ENCODE measurements at places on chromosomes 7 and 10.

GRCh38 chr7:99699946-99700345 is 20.1 kb upstream of the CYP3A5 start:
- DNase-seq = no peak

DNA sequence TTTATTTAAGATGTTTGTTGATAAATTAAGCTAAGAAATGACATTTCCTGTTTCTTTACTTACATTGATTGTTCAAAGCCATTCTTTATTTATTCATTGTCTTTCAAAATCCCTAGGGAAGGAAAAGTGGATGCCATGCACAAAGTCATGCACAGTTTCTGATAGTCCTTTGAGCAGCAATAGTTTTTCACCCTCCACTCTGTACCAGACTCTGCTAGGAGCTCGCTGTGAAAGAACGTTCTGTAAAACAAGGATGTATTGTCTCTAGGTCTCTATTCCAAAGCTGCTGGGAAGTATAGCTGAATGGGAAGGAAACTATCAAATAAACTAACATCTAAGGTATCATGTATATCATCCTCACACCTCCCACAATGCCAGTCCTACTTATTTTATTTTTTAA is 7.8 kb upstream of the NOC3L start:
- no peak for DNase-seq

DNA sequence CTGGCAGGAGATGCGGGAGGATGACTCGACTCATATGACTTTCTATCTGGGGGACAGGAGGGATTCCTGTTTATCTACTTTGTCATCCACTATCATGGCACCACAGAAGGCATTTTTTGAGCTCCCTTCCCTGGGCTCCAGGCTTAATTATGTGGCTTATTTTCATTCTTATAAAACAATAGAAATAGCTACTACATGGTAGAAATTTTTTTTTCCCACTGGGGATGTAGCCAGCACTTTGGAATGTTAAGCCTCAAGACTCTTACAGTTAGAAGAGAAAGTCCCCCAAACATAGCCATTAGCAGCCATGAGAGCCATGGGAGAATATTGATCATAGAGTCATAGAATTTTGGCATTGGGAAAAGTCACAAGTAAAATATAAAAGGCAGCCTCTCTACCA is 14.6 kb upstream of the FAM180A start:
- DNase-seq = no peak

GRCh38 chr10:49309691-49310411 is 10.9 kb downstream of the C10orf71 start:
- peak; percentile 10 for DNase-seq

- no peak for DNase-seq
Observed at GRCh38 chr7:265998-266850, 23.7 kb upstream of the FOXL3 start.

- no peak for DNase-seq
Observed at GRCh38 chr7:69820479-69821192, 222.4 kb downstream of the AUTS2 start.

DNA sequence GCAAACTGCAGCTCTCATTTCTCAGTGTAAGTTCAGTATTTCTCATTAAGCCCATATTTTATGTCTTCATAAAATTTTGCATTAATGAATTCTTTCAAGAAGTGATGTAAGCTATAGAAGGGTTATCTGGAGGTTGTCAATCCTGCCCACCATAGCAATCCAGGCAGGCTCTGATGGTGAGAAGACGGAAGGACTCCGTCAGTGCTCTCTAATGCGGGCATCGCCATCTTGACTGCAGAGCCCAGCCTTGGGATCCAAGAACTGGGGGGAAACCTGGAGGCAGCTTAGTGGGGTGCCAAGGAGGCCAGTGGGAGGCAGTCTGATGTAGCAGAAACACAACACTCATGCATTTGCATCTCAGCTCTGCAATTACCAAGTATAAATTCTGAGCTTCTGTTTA is 707.4 kb upstream of the NRP1 start:
- DNase-seq = no peak

DNA sequence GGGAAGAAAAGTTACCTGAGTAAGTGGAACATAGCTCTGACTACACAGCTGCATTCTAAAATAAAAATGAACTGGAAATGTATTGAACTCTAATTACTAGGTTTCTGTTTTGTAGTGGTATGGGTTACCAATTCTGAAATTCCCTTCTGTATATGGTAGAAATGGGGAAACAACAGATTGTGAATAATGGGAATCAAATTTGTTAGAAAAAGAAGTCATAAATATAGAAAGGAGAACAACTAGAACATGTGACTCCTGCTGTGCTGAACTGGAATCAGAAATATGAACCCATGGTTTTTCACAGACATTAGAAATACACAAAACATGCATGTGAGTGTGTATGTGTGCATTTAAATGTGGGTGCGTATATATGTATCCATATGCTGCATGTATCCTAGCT is 27.0 kb downstream of the MCMBP start:
- DNase-seq = no peak

DNA sequence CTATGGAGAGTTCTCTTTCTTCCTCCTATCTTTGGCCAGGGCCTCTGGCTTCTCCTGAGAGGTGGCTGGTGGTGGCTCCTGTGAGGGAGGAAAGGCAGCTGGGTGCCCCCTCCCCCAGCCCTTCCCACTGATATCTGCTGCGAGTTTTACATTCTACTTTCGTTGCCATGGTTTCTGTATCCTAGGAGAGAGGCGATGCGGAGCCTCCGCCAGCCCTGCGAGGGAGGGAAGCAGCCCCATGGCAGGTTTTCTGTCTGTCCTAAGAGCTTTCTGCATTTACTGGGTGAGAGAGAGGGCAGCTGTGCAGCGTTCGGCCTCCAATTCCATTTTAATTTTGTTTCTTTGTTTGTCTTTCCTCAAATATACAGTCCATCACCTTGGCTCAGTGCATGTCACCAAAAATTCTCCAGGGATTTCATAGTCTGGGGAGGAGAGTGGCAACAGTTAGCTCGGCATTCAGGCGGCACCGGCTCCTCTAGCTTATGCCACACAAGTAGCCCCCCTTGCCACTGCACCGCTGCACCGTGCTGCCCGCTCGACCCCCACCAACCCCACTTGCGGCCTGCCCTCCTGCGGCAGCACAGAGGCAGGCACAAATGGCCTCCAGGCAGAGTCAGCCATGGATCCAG is 20.4 kb downstream of the DNAJB12 start:
- peak; percentile 52 for DNase-seq

DNA sequence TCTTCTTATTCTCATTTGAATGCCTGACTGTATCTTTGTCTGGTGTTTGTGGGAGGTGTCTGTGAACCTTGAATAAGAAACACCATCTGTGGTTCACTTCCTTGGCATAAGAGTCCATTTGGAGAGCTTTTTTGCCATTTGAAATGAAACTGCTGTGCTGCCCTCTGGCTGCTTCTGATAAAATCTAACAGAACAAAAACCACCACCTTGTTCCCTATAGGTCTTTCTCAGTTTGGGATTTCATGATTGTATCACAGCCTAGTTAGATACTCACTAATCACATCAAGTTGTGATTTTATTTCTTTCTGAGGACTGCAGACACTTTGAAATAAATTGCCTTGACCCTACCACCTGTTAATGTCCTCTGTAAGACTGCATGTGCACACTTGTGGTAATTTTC is 102.7 kb upstream of the FAM13C start:
- no peak for DNase-seq

DNA sequence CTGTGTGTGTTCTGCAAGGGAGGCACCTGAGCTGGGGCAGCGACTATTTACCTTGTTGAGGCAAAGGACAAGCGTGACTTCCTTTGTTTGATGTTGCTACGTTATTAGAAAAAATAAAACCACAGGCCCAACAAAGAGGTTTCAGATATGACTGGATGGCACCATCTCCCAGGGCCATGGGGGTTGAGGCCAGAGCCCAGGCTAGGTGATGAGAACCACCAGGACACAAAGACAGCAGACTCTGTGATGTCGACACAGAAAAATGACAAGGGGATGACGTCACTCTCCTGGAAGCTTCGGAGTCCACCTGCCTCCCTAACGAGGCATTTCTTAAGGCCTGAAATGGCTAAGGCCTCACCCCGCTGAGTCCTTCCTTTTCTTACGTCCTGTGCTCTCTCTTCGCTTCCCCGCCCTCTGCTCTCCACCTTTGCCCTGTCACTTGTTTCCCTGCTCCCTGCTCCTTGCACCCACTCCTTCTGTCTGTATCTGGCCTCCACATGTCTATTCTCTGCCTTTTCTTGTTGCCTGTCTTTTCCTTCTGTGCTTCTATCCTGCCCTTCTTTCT is 83.0 kb upstream of the ADRB1 start:
- DNase-seq = peak; percentile 39

GRCh38 chr7:32316839-32317238 is 173.3 kb downstream of the LSM5 start:
- DNase-seq = no peak

DNA sequence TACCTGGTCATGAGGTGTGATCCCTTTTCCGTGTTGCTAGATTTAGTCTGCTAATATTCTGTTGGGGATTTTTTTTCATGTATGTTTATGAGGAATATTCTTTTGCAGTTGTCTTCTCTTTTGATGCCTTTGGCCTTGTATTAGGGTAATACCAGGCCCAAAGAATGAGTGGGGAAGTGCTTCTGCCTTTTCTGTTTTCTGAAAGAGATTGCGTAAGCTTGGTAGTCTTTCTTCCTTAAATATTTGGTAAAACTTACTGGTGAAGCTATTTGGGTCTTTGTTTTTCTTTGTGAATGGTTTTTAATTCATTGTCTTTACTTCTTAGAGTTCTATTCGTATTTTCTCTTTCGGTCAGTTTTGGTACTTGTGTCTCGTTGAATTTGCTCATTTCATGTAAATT is 51.1 kb downstream of the SHH start:
- DNase-seq = no peak

- DNase-seq = no peak
Observed at GRCh38 chr7:27203365-27203953, 3.6 kb upstream of the HOXA13 start.

GRCh38 chr10:102542800-102543418 is 39.1 kb downstream of the SUFU start:
- DNase-seq = no peak

DNA sequence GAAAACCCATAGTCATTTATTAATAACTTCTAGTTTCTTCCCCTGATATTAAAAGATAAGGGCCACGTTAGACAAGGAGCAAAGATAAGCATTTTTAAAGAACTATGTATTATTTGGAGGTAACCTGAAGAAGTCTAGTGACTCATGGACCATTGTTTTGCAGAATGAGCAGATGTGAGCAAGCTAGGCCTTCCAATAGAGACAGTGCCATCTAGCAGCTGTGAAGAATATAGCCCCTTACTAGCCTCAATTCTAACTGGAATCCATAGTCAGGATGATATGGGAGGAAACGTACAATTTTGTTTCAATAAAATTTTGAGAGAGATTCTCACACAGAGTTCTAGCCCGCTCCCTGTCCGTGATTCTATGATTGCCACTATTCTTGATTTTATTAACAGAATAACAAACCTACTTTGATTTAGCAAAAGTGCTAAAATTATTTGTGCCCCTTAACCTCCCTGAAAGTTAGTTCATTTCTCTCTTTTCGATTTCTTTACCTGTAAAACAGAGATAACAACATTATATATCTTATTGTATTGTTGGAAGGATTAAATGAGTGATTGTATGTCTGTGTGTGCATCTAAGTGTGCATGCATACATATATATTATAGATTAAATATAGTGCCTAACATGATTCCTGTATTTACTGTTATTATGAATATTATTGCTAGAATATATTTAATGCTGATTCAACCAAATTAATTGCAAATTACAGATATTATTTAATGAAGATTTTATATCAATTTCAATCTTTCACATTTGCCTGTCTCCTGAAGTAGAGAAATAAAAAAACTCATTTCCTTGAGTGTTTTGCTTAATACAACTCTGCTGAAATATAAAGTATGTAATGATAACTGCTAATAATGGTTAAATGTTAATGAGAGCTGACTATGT is 22.7 kb downstream of the FAM237B start:
- DNase-seq = no peak

DNA sequence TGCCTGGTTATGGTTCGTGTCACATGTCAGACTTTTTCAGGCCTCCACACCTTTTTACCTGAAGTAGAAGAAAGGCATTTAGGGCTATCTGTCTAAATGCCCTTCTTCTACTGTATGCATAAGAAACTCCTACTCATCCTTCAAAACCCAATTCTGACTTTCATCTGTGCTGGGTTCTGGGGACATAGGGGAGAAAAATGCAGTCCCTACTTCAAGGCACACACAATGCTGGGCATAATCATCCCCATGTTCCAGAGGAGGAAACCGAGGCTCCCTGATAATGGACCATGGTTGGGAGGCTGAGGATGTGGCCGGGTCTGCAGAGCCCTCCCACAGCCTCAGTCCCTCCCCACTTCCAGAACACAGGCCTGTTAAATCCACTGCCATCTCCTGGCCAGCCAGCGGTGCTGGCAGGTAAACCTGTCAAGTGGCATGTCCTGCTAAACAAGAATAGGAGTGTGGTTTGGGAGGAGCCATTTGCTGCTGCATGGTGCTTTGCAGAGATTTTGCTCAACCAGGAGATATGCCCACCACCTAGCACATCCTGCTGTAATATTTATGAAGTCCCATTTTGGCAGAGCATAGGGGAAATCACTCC is 32.0 kb downstream of the GRID1 start:
- DNase-seq = no peak

- DNase-seq = no peak
Observed at GRCh38 chr7:94980418-94981142, 73.2 kb downstream of the PPP1R9A start.

DNA sequence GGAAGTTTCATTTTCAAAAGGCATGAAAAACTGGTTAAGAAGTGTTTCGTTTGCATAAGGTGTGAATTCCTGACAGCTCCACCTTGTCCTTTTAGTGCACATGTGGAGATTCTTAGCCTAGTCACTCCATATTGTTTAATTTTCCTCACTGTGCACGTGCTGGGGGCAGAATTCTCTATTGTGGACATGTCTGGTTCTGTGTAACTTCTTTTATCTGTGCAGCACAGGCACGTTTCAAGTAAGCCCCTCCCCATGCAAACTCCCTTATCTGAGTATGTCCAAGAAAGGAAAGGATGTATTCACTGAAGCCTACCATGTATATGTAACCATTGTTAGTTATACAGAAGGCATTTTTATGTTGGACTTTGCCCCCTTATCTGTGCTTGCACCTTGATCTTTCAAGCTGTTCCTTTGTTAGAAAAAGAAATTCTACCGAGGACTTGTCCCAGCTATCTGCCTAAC is 1346.3 kb downstream of the REEP3 start:
- DNase-seq = no peak

- DNase-seq = no peak
Observed at GRCh38 chr7:122521767-122522166, 177.2 kb downstream of the RNF133 start.

- peak; percentile 32 for DNase-seq
Observed at GRCh38 chr10:70255329-70256299, 22.4 kb upstream of the PPA1 start.
